ENCODE measurements at places on chromosomes 1 and 21. TPM values are rescaled to one million over a fixed set of nuclear protein-coding genes. Genes with fewer than 3 reads are reported as not detected.

DNA sequence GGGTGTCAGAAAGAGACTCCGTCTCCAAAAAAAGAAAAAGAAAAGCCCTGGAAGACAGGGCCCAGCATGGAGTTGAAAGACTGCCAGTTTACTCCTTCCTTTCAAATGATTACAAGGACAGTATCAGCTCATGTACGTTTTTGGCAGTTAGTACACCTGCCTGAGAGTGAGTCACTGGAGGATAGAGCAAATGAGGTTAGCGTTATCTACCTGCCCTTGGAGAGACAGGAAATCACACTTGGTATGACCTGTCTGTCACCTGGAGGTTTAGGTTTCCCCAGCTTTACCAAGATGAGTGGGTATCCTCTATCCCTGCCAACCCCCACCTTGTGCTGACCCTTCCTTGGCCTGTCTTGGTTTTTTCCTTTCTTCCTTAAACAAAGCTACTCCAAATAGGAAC is 96.8 kb upstream of the BMP8A start:
- DNase-seq, result no peak
- no peak overlapping the region for H3K4me3 ChIP-seq
- no peak overlapping the region for H3K27ac ChIP-seq

DNA sequence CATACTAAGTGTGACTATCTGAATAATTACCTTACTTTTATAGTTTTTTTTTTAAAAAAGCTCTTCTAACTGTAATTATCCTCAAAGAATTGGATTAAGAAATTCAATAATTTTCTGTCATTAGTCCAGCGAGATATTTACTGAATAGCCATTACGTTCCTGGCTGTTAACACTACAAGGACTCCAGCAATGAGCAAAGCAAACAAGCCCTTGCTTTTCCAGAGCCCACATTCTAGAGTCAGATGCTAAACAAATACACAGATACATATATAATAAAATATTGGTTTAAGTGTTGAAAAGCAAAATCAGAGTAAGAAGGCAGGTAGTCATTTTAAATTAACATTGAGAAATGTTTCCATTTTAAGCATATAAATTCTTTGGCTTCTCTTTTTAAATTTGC is 118.4 kb downstream of the ATF6 start:
- H3K4me1 ChIP-seq, result no peaks in the 10 kb centered on the region
- no peak overlapping the region for H3K4me3 ChIP-seq
- H3K36me3 ChIP-seq, result peaks cover 5% of the 10 kb centered on the region
- no peak for DNase-seq

- no peak overlapping the region for H3K27ac ChIP-seq
- no peak overlapping the region for H3K4me3 ChIP-seq
- H3K4me1 ChIP-seq, result peaks cover 23% of the 10 kb centered on the region
- H3K36me3 ChIP-seq, result no peaks in the 10 kb centered on the region
- DNase-seq, result no peak
Observed at GRCh38 chr1:234845097-234845660, 235.2 kb upstream of the IRF2BP2 start.

The SPATA1 gene
- 1.4 TPM for total RNA-seq

DNA sequence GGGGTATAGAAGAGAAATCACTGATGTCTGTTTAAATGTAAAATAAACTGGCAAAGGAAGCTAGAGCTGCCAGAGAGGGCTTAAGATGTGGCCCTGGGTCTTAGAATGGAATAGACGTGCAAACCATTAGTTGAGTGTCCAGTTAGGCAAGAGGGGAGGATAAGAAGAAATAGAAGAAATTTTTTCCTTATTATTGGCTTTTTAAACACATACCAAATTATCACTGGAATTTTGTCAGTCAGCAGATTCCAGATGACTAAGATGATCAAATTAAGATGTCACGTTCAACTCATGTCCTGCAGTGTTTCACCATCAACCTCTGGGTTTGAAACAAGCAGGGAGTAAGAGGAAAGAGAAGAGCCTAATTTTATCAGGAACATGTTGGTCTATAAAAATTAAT is 71.6 kb upstream of the C1orf21 start:
- H3K4me1 ChIP-seq, result no peaks in the 10 kb centered on the region
- H3K27ac ChIP-seq, result no peak overlapping the region
- no peak overlapping the region for H3K4me3 ChIP-seq
- no peak for DNase-seq
- H3K27me3 ChIP-seq, result no peaks in the 10 kb centered on the region

The CCDC185 gene
- total RNA-seq, result not detected

- no peak for DNase-seq
- H3K4me3 ChIP-seq, result no peak overlapping the region
- no peak overlapping the region for H3K27ac ChIP-seq
- H3K36me3 ChIP-seq, result no peaks in the 10 kb centered on the region
- H3K4me1 ChIP-seq, result no peaks in the 10 kb centered on the region
- no peaks in the 10 kb centered on the region for H3K27me3 ChIP-seq
Observed at GRCh38 chr1:71780681-71781080, 501.7 kb downstream of the NEGR1 start.

- DNase-seq, result no peak
- no peaks in the 10 kb centered on the region for H3K27me3 ChIP-seq
- no peaks in the 10 kb centered on the region for H3K36me3 ChIP-seq
- no peak overlapping the region for H3K4me3 ChIP-seq
- H3K27ac ChIP-seq, result peak overlapping the region; percentile 19
- peaks cover 36% of the 10 kb centered on the region for H3K4me1 ChIP-seq
Observed at GRCh38 chr1:174965362-174966007, 34.3 kb upstream of the CACYBP start.

- H3K4me3 ChIP-seq, result no peak overlapping the region
- no peak for DNase-seq
- peaks cover 49% of the 10 kb centered on the region for H3K36me3 ChIP-seq
Observed at GRCh38 chr1:145751491-145752037, 32.3 kb downstream of the CD160 start.

- H3K4me1 ChIP-seq, result no peaks in the 10 kb centered on the region
- H3K36me3 ChIP-seq, result no peaks in the 10 kb centered on the region
- H3K4me3 ChIP-seq, result no peak overlapping the region
- no peaks in the 10 kb centered on the region for H3K27me3 ChIP-seq
- DNase-seq, result peak; percentile 10
Observed at GRCh38 chr1:100866041-100866900, 28.4 kb downstream of the EXTL2 start.

DNA sequence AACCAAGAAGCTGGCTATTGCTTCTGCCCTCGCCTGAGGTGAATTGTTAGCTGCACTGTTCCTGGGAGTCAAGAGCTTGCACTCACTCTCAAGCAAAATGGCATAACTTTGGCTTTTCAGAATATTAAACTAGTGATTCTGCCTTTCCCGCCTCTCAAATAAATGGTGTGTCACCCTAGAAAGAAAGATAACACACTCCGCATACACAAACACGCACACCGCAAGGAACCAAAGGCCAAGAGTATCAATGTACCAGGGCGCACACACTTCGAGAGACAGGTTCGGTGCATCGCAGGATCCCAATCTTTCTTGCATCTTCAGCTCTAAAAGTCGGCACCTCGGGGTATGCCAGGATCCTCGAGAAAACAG is 470 bp upstream of the RTCA start:
- no peaks in the 10 kb centered on the region for H3K27me3 ChIP-seq
- peaks cover 39% of the 10 kb centered on the region for H3K4me1 ChIP-seq
- peak overlapping the region; percentile 98 for H3K4me3 ChIP-seq
- H3K27ac ChIP-seq, result peak overlapping the region; percentile 89
- H3K36me3 ChIP-seq, result peaks cover 2% of the 10 kb centered on the region

All from HepG2 (cell line).